ENCODE measurements at places on chromosomes 11 and 22.

DNA sequence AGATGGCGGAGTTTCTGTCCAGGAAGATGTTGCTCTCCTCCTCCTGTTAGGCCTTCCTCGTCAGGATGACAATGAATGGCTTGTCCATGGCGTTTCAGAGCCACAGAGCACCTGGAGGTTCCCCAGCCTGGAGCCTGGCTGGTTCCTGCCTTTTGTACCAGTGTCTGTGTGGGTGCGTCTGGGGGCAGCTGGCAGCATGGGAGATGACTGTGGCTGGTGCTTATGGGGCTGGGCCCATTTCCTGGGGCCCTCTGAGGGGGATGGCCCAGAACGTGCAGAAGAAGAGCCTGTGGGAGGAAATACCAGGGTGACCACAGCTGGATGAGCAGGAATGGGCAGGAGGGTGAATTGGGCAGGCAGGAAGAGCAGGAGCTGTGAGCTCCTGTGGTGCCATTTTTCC, 6.7 kb downstream of the SLC37A2 start:
- DNase-seq: no peak

GRCh38 chr22:49325531-49326395, 501.9 kb downstream of the BRD1 start:
- no peak for DNase-seq

DNA sequence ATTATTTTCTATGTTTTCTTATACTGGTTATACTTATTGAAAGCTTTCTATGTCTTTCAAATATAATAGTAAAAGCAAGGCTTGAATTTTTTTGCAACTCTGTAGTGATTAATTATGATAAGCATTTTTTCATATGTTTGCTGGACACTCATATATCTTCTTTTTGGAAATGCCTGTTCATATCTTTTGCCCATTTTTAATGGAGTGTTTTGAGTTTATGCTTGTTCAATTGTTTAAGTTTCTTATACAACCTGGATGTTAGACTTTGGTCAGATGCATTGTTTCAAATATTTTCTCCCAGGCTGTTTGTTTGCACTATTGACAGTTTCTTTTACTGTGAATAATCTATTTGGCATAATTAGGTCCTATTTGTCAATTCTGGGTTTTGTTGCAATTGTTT, 11.9 kb downstream of the OR52H1 start:
- DNase-seq: no peak

DNA sequence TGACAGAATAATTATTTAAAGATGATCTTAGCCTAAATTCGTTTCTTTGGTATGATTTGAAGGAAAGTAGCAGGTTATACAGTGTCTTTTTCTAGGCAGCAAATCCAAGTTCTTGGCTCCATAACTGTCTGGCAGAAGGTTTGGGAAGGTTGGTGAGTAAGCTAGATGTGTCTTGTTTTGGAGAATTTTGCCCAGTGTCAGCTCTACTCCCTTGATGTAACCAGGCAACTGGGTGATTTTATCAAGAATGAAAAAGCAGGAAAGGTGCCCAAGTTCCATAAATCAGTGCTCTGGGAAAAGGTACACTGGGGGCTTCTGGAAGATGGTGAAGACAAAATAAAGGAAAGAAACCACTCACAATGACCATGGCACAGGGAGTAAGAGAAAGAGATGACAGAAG, 71.5 kb upstream of the USP47 start:
- no peak for DNase-seq

GRCh38 chr11:13929395-13929891, 33.1 kb upstream of the SPON1 start:
- no peak for DNase-seq

GRCh38 chr22:23938328-23939016, 22.5 kb downstream of the GSTT2B start:
- no peak for DNase-seq

DNA sequence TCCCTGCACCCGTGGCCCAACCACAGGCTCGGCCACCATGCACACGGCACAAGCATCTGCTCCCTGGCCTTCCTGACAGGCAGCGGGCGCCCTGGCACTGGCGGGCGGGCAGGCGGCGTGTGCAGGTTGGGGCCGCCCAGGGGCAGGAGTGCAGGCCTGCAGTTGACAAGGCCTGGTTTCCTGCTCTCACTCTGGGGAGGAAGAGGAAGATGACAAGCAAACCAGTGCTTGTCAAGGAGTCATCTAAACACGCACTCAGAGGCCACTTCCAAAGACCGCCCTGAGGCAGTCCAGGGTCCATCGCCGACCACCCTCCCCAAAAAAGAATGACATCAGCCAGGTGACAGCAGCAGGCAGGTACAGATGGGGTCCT, 65.3 kb upstream of the LINC01488 start:
- DNase-seq: no peak

DNA sequence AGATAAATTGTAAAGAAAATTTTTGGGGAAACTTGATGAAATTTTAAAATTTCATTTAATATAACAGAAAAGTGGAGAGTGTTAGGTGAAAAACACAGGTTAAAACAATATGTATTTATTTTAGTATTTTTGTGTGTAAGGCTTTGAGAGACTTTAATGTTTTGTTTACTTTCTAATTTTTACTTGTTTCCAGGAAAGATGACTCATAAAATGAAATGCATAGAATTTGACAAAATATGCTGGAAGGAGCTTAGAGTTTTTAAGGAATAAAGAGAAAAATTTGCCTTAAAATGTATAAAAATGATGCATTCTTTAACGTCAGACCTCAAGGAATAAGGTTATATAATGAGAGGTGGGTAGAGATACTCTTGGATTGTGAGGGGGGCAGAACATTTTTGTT, 1205.1 kb upstream of the CNTN5 start:
- DNase-seq: no peak

DNA sequence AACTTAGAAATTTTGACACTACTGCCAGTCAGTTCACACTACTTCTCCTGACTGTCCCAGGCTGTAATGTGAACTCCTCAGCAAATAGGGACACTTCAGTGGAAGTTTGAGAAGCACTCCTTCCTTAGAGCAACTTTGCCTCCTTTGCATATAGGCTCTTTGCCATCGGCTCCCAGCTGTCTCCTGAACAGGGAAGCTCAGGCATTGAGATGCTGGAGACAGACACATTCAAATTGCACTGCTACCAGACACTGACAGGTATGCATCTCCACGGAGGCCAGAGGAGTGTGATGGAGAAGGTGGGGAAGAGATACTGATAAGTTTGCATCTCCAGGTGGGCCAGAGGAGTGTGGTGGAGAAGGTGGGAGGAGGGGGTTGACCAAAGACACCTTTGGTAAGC, 1.4 kb downstream of the TRAPPC4 start:
- no peak for DNase-seq

GRCh38 chr11:44608651-44608990, 43.2 kb downstream of the CD82 start:
- no peak for DNase-seq

DNA sequence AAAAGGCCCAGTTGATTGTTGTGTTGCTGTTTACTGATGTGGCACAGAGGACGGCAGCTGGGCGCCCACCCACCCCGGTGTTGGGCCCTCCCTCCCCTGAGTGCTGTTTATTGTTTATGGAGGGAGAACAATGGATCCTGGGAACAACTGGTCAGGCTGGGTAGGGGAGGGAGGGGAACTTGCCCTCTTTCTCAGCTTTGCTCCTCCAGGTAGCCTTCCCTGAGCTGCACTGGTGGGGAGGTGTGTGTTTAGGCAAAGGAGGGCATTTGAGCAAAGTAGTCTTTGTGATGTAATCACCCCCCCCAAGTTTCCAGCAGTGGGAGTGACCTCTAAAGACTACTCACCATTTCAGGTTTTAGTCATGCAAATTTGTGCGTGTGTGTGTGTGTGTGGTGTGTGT, 1035.3 kb downstream of the NTM start:
- DNase-seq: no peak

- DNase-seq: no peak
Measured at GRCh38 chr11:64094463-64095260, 58.9 kb downstream of the FLRT1 start.

GRCh38 chr11:103842795-103843194, 193.6 kb upstream of the DDI1 start:
- no peak for DNase-seq

Data from activated T-cell treated with anti-CD3 and anti-CD28 coated beads, Interleukin-2, amount 50 U/mL, for 1 hour (primary cell).